ENCODE measurements at places on chromosomes 7 and 10.

DNA sequence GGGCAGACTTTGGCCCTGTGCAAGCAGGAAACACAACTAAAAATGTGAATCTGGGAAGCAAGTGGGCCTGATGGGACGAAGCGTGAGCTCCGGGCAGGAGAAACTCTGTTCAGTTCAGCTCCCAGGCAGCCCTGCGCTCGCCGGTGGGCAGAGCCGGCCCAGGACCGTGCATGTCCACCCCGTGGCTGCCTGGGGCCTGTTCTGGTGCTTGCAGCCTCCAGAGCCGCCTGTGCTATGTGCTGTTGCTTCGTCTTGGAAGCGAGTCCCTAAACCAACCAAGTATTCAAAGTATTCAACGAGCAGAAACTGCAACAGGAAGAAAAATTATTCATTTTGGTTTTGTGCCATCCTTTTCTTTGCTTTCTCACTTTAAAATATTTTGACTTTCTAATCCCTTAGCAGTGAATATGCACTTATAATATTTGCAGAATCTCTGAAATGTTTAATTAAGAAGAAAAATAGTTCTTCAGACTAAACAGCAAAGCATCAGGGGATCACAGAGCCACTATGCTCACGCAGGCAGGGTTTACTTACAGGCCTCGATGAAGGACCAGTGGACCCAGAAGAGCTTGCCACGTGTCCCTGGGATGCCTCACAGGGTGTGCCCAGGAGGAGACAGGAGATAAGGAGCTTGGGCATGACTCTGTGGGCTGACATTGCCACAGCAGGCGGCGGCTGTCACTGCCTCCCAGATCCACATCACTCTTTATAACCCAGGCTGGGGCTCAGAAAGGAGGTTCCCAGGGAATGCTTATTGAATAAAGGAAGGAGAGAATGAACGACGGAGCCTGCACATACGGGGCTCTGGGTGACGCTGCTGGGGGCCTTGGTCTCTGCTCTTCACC is 45.6 kb downstream of the VIPR2 start:
- H3K4me3 ChIP-seq: no peak overlapping the region
- DNase-seq: peak; percentile 67
- H3K4me1 ChIP-seq: peaks cover 14% of the 10 kb centered on the region
- no peaks in the 10 kb centered on the region for H3K27me3 ChIP-seq
- H3K36me3 ChIP-seq: no peaks in the 10 kb centered on the region
- H3K27ac ChIP-seq: peak overlapping the region; percentile 66

GRCh38 chr10:108684431-108684830 is 1238.9 kb downstream of the XPNPEP1 start:
- DNase-seq: no peak
- H3K27me3 ChIP-seq: no peaks in the 10 kb centered on the region
- no peaks in the 10 kb centered on the region for H3K36me3 ChIP-seq
- no peaks in the 10 kb centered on the region for H3K4me1 ChIP-seq
- H3K4me3 ChIP-seq: no peak overlapping the region

GRCh38 chr7:97466999-97467740 is 264.7 kb upstream of the TAC1 start:
- no peaks in the 10 kb centered on the region for H3K4me1 ChIP-seq
- H3K4me3 ChIP-seq: no peak overlapping the region
- no peak overlapping the region for H3K27ac ChIP-seq
- no peak for DNase-seq

DNA sequence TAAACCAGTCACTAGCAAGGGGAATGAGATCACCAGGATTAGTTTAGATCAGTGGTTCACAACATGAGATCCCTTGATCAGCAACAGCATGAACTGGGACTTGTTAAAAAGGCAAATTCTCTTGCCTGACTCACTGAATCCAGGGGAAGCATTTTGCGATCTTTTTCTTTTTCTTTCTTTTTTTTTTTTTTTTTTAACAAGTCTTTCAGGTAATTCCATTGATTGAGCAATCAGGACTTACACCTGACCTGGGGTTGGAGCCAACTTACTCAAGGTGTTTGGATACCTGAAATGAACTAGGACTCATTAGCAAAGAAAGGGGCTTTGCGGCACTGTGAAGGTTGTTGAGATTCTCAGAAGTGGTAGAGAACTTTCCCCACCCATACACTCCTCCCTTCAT is 47.1 kb upstream of the PRR15 start:
- H3K27me3 ChIP-seq: no peaks in the 10 kb centered on the region
- DNase-seq: no peak
- no peaks in the 10 kb centered on the region for H3K4me1 ChIP-seq
- H3K4me3 ChIP-seq: no peak overlapping the region
- H3K36me3 ChIP-seq: no peaks in the 10 kb centered on the region

GRCh38 chr7:42929449-42929848 is 2.5 kb downstream of the PSMA2 start:
- no peaks in the 10 kb centered on the region for H3K36me3 ChIP-seq
- H3K4me3 ChIP-seq: no peak overlapping the region
- H3K27ac ChIP-seq: no peak overlapping the region
- no peaks in the 10 kb centered on the region for H3K27me3 ChIP-seq
- no peak for DNase-seq

DNA sequence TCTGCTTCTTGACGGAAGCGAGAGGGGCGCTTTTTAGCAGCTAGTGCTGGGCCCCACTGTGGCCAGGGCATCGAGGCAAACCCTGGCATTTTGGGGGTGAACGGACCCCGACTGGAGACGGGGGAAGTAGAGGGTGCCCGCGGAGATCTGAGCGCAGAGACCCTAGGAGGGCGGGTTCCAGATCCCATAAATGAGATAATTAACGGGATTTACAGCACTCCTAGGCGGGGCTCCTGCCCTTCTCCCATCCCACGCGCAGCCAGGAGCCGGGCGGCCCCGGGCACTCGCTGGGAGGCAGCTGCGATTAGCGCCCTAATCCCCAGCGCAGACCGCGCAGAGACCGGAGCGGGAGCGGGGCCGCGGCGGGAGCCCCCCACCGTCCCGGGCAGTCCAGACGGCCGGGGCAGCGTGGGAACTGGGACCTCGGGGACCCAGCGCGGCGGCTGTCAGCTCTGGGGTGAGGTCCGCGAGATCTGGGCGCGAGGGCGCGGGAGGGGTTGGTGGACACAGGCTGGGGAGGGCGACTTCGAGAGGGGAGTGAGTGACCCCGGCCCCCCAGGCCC is 735 bp downstream of the JCAD start:
- H3K36me3 ChIP-seq: no peaks in the 10 kb centered on the region
- H3K4me1 ChIP-seq: peaks cover 11% of the 10 kb centered on the region
- H3K27me3 ChIP-seq: no peaks in the 10 kb centered on the region
- DNase-seq: peak; percentile 15
- peak overlapping the region; percentile 88 for H3K4me3 ChIP-seq
- peak overlapping the region; percentile 58 for H3K27ac ChIP-seq

- peaks cover 5% of the 10 kb centered on the region for H3K4me1 ChIP-seq
- H3K36me3 ChIP-seq: no peaks in the 10 kb centered on the region
- DNase-seq: peak; percentile 66
- H3K4me3 ChIP-seq: no peak overlapping the region
Observed at GRCh38 chr10:78366663-78367411, 333.2 kb downstream of the RPS24 start.

DNA sequence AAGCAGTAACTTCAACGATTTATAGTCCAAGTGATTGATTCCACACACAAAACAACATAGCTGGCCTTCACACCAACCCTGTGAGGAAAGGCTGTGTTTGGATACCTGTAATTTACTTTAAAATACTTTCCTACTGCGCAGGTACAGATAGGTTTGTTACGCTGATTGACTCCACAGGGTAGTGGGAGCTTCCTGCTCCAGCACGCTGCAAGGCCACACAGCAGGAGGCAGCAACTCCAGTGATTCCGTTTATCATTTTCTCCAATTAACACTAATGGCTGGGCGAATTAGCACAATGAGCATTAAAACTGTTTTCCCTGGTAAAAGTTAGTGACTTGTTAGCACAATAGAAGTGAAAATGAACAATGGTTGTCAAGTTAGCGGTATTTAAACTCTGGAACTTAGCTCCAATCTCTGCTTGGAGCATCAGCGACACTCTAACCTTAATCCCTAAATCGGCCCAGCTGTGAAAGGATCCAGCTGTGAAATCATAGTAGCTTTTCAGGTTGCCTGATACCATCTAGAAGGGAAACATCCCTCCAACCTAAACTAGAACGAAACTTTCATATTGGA is 959 bp downstream of the DCLRE1C start:
- H3K4me3 ChIP-seq: peak overlapping the region; percentile 89
- H3K36me3 ChIP-seq: no peaks in the 10 kb centered on the region
- DNase-seq: no peak
- H3K4me1 ChIP-seq: no peaks in the 10 kb centered on the region

DNA sequence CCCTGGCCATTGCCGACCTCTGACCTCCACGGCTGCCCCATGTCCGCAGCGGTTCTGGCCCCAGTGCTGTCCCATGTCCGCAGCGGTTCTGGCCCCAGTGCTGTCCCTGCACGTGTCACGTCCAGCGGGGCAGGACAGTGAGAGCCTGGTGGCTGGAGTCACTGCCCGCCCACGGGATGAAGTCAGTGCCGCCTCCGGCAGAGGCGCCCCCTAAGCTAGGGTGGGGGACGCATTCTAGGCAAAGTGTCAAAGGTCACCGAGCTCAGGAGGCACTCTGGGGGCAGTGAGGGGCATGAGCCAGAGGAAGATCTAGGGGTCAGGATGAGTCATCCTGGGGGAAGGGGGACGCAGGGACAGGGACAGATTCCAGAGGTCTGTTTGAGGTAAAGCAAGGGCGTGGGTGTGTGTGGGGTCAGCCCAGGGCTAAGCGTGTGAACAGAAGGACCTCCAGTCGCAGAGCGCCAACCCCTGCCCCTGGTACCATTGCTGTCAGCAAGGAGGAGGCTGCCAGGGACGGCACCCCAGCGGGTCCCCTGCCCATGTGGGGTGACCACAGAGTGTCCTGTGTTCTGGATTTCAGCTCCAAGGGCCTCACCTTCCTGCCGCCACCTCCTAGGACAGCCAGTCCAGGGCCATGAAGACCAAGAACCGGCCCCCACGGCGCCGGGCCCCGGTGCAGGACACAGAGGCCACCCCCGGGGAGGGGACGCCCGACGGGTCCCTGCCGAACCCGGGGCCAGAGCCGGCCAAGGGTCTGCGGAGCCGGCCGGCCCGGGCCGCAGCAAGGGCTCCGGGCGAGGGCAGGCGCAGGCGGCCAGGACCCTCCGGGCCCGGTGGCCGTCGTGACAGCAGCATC is 665 bp downstream of the BHLHA15 start:
- H3K27me3 ChIP-seq: no peaks in the 10 kb centered on the region
- H3K4me1 ChIP-seq: no peaks in the 10 kb centered on the region
- peak; percentile 25 for DNase-seq
- H3K36me3 ChIP-seq: no peaks in the 10 kb centered on the region

GRCh38 chr10:132714096-132714985 is 71.6 kb downstream of the NKX6-2 start:
- H3K4me1 ChIP-seq: no peaks in the 10 kb centered on the region
- no peaks in the 10 kb centered on the region for H3K27me3 ChIP-seq
- no peaks in the 10 kb centered on the region for H3K36me3 ChIP-seq
- no peak overlapping the region for H3K4me3 ChIP-seq
- no peak overlapping the region for H3K27ac ChIP-seq

DNA sequence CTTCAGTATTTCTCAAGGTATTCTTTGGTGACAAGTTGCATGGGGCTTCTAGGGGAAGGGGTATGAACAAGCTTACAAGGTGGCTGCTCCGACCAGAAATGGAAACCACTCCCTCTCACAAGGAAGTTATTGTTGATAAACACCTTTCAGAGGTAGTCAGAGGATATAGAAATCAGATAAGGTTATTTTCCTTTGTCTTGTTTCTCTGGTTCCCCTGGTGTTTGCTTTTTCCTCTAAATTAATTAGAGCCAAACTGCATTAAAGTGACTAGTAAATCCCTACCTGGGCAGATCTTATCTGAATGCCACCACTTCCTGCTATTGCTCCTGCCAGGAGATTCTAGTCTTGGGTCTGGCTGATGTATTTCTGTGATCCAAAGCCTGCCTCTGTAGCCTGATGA is 725.4 kb downstream of the INHBA start:
- DNase-seq: no peak
- H3K27ac ChIP-seq: no peak overlapping the region
- H3K36me3 ChIP-seq: no peaks in the 10 kb centered on the region
- no peak overlapping the region for H3K4me3 ChIP-seq

- no peak overlapping the region for H3K4me3 ChIP-seq
- no peaks in the 10 kb centered on the region for H3K27me3 ChIP-seq
- H3K4me1 ChIP-seq: peaks cover 4% of the 10 kb centered on the region
Observed at GRCh38 chr10:5466451-5467206, 32.7 kb downstream of the CALML5 start.

DNA sequence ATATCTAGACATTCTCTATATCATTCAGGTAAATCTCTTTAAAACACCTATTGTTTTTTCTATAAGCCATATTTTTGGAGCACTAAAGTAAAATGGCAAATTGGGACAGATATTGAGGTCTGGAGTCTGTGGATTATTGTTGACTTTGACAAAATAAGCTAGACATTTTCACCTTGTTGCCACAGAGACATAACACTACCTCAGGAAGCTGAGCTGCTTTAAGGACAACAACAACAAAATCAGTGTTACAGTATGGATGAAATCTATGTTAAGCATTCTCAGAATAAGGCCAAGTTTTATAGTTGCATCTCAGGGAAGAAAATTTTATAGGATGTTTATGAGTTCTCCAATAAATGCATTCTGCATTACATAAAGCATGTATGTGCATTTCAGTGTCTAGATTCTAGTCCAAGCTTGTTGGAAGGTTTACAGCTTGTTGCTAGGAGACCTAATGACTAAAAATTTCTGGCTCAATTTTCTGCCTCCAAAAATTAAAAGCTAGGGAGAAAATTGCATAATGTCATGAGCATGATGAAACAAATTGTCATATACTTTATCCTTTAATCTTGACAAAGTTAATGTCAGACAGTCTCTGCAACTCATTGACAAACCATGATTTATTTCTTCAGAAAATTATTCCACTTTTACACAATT is 18.3 kb downstream of the LIPM start:
- no peaks in the 10 kb centered on the region for H3K4me1 ChIP-seq
- no peaks in the 10 kb centered on the region for H3K27me3 ChIP-seq
- H3K36me3 ChIP-seq: no peaks in the 10 kb centered on the region
- DNase-seq: no peak
- H3K27ac ChIP-seq: no peak overlapping the region
- H3K4me3 ChIP-seq: no peak overlapping the region

- peak overlapping the region; percentile 58 for H3K4me3 ChIP-seq
- peak overlapping the region; percentile 31 for H3K27ac ChIP-seq
- H3K27me3 ChIP-seq: no peaks in the 10 kb centered on the region
- peaks cover 9% of the 10 kb centered on the region for H3K4me1 ChIP-seq
- peak; percentile 53 for DNase-seq
Observed at GRCh38 chr10:3068968-3069737, 1.8 kb downstream of the PFKP start.

DNA sequence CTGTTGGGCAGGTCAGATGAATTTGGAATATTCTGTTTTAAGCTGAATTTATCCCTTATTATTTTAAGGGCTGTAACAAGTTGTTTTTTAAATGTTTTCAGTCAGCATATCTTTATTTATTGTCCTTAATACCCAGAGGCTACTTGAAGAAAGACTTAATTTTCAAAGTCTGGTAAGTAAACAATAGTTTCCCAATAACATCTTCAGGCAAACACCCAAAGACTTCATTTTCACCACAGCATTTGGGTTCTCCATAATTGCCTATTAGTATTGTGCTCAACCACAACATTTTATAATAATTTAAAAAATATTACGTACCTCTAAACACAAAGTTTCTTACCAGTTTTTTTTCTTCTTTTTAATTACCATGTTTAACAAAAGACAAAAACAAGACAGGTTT is 60.0 kb upstream of the MKLN1 start:
- no peak overlapping the region for H3K27ac ChIP-seq
- no peak for DNase-seq
- no peaks in the 10 kb centered on the region for H3K36me3 ChIP-seq
- H3K27me3 ChIP-seq: no peaks in the 10 kb centered on the region
- H3K4me3 ChIP-seq: no peak overlapping the region
- no peaks in the 10 kb centered on the region for H3K4me1 ChIP-seq

All from ovary (tissue), 10 donors.